ENCODE measurements at places on chromosomes 6 and 20. TPM values are rescaled to one million over a fixed set of nuclear protein-coding genes. Genes with fewer than 3 reads are reported as not detected.

Gene STX7
- total RNA-seq, result 34.7 TPM

Gene HLA-DRB5
- under 0.01 TPM for total RNA-seq

Gene WASF1
- 8.7 TPM for total RNA-seq

Gene SLC52A3
- total RNA-seq, result 1.3 TPM

Gene MRPS18B
- total RNA-seq, result 72.0 TPM

Gene ADGB
- total RNA-seq, result not detected

Gene MCM8
- 5.1 TPM for total RNA-seq

Gene CST4
- total RNA-seq, result not detected

Gene SRXN1
- 68.0 TPM for total RNA-seq

Gene MYL9
- total RNA-seq, result 1.9 TPM

Gene ARG1
- not detected for total RNA-seq

Gene EDN3
- total RNA-seq, result not detected

Gene MAP7
- total RNA-seq, result 28.7 TPM

Gene VGLL2
- not detected for total RNA-seq

Gene DHX16
- total RNA-seq, result 35.0 TPM

Gene PEDS1
- 20.2 TPM for total RNA-seq

Gene RAD21L1
- total RNA-seq, result not detected

Gene CASS4
- 0.24 TPM for total RNA-seq

Gene FAM184A
- total RNA-seq, result 0.24 TPM

Gene CFB
- total RNA-seq, result 19.0 TPM

Gene CDSN
- total RNA-seq, result not detected

Gene RFX6
- not detected for total RNA-seq

Gene PKHD1
- under 0.01 TPM for total RNA-seq

Gene FAM209B
- not detected for total RNA-seq

Gene BPIFB1
- not detected for total RNA-seq

Gene PAX1
- total RNA-seq, result not detected

Gene MEI4
- total RNA-seq, result 0.24 TPM

Gene TULP1
- total RNA-seq, result not detected

Gene SIRT5
- 12.5 TPM for total RNA-seq

Gene MEP1A
- not detected for total RNA-seq

Gene ADGRF5
- 0.48 TPM for total RNA-seq

Gene SLX4IP
- total RNA-seq, result 4.5 TPM

Gene SLC22A7
- total RNA-seq, result not detected

Gene GNAS-AS1
- total RNA-seq, result 0.48 TPM

Gene ATP9A
- total RNA-seq, result 27.7 TPM

Gene POU5F1
- 1.2 TPM for total RNA-seq
